ENCODE measurements at places on chromosomes 7 and 10.
A peak's percentile ranks its signal among the peaks of the same experiment; 100 is the strongest.

DNA sequence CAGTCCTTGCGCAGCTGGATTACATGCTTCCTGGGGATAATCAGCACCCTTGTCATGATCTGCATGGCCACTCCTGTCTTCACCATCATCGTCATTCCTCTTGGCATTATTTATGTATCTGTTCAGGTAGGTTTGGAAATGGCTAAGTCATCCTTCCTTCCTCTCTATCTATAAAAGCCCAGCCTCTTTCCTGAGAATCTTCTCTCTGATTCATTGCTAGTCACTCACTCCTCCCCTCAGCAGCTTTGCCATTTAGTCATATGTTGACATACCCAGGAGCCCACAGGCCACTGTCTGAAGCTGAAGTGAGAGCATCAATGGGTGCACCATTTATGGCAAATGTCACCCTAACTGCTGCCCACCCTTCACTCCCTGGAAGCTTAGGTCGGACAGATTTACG lies 52.0 kb downstream of the ABCC2 start:
- no peak for DNase-seq

GRCh38 chr7:34838329-34838728 lies 180.3 kb downstream of the NPSR1 start:
- DNase-seq = no peak

DNA sequence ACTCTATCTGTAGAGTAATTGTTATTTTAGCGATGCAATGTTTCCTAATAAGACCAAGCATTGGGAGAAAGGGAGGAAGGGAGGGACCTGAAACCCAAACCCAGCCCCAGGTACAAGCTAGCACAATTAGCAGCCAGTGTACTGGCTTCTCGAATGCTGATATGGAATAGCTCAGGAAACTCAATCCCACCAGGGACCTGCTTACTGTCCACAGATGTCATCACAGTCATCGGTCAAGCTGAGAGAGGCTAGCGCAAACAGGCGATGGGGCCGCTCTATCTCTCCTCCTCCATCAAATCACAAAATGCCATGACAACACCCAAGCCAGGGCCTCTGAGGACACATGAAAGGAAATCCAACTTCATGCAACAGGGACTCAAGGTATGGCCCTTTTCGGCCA lies 192.1 kb downstream of the KCNMA1 start:
- no peak for DNase-seq

DNA sequence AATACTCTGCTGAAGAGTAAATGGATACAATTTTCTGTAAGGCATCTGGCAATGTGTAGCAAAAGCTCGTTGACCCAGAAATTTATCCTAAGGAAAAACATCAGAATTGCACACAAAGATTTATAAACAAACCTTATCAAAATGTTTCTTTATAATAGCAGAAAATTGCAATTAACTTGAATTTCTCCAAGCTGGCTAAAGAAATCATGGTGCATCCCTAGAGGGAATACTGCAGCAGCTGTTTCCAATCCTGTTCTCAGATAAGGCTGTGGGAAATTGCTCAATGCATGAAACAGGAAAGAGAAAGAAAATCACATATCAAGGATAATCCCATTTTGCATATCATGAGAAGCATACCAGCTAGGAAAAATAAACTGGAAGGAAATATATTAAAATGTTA lies 18.7 kb downstream of the TACR2 start:
- no peak for DNase-seq

- peak; percentile 50 for DNase-seq
These were observed 675 bp upstream of the ATE1 start for GRCh38 chr10:121928528-121928884.

DNA sequence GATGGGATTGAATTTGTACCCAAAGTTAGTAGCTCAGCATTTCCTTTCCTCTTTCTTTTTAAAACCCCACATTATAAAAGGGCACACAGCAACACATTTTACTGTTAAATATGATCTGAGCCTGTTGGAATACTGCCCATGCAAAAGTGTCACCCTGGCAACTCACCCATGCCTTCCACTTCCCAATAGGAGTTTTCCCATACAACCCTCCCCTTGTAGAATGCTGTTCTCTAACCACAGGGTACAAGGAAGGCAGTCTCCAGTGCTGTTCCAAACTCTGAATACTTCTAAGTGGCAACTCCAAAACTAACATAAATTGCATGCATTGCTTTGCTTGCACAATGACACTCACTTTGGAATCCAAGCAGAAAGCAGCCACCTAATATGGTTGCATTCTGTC lies 60.8 kb downstream of the NRCAM start:
- DNase-seq = no peak

DNA sequence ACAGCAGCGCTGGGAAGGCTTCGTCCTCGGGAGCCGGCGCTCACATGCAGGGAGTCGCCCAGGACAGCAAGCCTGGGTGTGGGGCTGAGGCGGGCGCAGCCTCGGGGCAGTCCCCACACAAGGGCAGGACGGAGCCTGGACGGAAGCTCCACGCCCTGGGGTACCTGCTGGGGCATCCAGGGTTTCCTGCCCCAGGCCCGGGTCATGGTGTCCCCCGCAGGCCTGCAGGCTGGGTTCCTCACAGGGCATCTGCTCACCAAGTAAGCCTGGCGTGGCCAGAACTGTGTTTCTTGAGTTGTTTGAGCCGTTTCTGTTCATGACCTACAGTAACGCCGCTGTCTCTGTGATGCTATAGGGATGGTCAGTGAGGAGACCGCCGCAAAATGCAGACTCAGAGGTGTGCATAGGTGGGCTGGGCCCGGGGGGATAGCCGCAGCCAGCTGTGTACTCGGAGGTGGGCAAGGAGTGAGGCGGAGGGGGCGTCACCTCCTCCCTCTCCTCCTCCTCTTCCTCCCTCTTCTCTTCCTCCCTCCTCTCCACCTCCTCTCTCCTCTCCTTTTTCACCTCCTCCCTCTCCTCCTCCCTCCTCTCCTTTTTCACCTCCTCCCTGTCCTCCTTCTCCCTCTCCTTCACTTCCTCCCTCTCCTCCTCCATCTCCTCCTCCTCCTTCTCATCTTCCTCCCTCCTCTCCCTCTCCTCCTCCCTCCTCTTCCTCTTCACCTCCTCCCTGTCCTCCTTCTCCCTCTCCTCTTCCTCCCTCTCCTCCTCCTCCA lies 438.9 kb downstream of the DNAJB6 start:
- no peak for DNase-seq

GRCh38 chr7:115217373-115217772 lies 295.5 kb downstream of the MDFIC start:
- peak; percentile 25 for DNase-seq

GRCh38 chr10:32163071-32163761 lies 107.0 kb upstream of the KIF5B start:
- no peak for DNase-seq

DNA sequence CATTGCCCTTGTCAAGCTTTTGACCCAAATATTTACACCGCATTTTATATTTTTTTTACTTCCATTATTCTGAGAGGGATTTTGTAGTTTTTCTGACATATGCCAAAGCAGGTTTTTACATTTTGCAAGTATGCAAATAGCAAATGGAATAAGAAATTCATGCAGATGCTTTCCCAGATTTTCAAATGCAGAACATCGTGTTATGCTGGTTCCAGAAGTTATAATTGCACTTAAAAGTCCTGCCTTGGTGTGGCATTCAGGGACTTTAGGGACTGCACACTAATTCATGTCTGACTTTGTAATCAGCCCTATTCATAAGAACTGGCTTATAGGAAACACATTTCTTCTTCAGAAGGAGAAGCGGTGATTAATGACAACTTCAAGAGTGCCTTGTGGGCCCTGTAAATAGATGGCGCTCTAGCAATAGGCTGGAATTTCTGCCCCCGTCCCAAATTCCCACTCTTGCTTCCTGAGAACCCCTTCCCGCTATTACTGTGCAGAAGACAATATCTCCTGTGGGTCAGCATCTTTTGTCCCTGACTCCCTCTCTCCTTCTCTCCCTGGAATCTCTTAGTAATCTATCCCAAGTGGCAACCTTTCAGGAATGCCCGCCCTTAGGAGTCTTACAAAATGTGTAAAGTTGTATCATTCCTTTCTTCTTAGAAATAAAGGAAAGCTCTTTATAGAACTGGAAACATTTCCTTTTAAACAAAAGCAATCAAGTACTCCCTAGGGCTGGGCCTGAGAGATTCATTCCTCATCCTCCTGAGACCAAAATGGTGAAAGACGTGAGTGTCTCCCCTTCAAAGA lies 264.0 kb downstream of the INHBA start:
- no peak for DNase-seq

DNA sequence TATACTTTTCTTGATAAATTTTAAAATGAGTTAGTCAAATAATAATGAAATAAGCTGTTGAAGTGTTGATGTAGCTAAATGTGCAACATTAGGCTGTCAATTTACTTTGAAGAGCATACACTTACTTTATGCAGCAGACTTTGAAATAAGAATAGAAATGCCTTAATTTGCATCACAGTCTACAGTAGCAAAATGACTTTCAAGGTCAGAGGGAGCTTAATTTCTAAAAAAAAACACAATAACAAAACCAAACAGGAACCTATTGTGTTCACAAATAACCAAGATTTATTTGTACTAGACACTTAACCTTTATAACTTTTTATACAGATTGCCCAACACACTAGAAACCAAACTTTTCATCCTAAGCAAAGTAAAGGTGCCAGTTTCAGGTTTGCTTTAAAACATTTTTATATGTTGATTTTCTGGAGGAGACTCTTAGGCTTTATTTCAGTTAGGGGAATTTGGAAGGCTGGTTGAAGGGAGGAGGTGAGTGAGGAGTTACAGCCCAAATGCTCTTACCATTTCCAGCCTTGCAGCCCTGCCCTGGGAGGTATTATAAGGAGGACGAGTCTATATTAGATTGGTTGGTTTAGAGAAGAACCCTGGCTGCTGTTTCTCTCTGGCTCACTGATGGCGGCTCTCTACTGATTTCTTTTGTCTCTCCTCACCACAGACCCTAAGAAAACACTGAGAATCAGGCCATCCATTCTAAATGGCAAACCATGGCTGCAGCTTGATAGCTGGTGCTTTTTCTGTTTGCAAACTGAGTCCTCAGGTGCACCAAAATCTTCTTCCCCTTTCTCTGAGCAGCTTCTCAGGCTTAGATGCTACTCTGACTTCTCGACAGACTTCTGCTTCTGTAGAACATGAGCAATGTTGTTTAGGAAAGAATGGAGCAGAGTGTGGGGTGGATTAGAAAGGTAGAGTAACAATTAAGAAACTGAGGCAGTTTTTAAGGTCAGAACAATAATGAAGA lies 55.2 kb upstream of the RPA3 start:
- no peak for DNase-seq

- DNase-seq = no peak
These were observed 246.7 kb downstream of the CAMK1D start for GRCh38 chr10:12595936-12596576.

- DNase-seq = no peak
These were observed 60.9 kb downstream of the SPOCK2 start for GRCh38 chr10:72027498-72027897.

DNA sequence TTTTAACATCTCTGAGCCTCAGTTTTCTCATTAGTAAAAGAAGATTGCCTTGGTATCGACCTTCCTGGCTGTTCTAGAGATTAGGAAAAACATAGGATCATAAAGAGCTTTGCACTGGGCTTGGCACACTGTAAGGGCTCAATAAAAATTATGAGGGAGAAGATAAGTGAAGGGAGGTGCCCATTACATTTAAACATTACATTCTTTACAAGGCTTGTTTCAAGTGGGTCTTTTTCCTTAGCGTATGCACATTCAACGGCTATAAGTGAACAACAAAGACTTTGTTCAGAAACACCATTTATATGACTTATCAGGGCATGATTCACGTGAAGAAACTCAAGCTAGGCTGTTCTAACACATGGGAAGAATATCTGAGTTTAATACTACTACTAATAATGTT lies 351.9 kb upstream of the NPVF start:
- no peak for DNase-seq

DNA sequence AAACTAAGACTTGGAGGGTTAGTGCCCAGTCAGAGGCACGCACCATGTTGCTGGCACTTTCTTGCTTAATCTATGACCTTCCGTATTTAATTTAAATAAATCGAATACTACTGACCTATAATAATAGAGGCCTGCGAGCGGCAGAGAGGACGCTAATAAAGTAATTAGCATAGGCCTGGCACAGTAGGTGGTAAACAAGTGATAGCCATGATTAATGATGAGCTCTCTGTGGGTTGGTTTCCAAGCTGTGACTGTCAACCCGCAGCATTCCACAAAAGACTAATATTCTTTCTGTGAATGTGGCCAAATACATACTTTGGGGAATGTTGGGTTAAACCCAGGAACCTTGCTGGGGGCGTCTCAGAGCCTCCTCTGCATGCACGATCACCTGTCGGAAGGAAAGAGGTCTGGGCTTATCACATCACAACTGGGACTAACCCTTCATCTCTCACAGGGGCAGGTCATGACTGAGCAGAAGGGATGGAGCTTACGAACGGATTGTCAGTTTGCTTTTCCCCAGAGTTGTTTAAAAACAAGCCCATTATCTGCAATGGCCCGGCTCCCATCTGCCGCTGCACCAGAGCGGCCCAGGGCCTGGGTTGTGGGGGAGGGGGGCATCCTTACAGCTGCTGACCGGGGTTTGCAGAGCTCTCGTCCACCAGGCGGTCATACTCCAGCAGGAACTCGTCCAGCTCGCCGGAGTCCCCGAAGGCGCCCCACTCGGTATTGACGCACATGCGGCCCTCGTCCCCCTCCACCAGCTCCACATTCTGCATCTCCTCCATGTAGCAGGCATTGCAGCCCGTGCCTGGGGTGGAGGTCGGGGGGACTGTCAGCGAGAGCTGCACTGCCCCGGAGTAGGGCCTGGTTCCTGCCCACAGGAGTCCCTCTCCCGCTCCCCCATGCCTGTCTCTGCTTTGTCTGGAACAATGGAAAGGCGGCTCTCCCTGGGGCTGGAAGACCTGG lies 6.2 kb upstream of the MYL7 start:
- DNase-seq = no peak

DNA sequence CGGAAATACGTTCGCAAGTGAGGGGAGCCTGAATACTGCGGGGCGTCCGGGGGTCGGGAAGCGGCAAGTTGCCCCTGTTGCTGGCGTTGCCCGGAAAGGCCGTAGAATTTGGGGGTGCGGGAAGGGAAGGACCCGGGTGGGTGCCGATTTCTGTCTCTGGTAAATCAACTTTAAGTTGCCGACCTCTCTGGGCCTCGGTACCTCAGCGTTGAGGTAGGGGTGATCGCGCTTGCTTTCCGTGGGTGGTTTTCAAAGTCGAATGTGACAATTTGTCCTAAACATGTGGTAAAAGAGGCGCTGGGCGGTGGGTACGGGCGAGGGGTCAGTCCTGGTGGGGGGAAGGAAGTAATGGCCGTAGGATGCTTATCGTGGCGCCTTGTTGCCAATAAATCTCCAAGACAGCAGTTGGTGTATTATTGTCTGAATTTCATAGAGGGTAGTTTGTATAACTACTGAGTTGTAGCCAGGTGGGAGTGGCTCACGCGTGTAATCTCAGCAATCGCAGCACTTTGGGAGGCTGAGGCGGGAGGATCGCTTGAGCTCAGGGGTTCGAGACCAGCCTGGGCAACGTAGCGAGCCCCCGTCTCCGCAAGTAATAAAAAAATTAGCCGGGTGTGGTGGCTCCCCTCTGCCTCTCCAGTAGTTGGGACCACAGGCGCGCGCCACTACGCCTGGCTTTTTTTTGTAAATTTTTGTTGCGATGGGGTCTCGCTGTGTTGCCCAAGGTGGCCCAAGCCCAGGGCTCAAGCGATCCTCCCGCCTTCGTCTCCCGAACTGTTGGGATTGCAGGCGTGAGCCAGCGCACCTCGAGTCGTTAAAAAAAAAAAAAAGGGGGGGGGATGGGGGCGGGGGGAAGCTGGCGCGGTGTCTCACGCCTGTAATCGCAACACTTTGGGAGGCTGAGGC lies 644 bp downstream of the BUD23 start:
- DNase-seq = peak; percentile 47

- no peak for DNase-seq
These were observed 111.0 kb upstream of the KMT2E start for GRCh38 chr7:104903044-104903443.

- no peak for DNase-seq
These were observed 282.7 kb downstream of the HTR7 start for GRCh38 chr10:90575125-90575524.
